ENCODE measurements at places on chromosomes 6 and 20.

GRCh38 chr6:87287251-87287650 lies 35.1 kb upstream of the SMIM8 start:
- no peak for DNase-seq

DNA sequence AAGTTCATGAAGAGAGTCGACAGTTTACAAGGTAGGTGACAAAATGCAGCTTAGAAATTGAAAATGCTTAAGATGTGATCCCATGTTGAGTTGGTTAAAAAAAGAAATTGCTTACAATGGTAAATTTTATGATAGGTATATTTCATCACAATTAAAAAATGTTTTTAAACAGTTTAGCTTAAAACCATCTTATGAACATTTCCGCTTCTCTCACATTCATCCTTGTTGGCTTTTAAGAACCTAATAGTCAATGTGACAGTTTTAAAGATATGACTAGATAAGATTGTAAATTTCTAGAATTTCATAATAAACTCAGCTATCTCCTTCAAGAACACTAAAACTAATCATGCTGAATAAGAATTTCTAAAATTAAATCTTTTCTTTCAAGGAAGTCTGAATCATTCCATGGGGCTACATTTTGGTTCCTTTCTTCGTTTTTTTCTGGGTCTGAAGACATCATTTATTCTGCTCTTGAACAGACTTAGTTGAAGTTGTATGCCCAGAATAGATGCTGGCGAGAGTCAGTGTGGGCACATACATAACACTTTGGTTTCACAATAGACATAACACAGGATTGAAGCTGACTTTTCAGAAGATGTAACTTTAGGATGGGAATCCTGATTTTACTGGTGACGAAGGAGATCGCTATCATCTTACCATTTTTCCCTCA lies 35.9 kb upstream of the LTV1 start:
- no peak for DNase-seq

DNA sequence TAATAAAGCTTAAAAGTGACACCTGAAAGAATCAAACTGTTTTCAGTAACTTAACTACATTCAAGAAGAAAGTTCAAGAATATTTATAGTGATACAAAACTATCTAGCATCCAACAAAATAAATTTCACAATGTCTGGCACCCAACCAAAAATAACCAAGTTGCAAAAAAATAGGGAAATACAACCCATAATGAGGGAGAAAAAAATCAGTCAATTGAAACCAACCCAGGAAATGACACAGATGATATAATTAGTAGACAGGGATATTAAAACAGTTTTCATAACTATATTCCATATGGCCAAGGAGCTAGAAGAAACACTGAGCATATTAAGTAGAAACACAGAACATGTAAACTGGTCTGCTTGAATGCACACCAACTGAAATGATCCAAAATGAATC lies 120.2 kb upstream of the BEND3 start:
- DNase-seq: no peak

DNA sequence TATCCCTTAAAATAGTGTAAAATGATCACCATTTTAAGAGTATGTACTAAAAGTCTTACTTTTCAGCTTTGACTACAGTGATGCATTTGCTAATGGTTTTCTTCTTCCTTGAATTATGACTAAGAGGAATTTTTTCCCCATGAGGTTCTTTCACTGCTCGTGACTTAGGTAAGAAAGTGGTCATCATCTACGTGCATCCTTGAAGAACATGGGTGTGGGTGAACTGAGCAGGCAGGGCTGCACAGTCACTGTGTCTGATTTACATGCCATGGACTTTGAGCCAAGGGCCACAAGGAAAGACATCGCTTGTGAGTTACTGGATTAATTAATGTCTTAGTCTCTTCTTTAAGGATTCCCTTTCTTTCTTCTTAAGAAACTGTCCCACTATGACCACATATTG lies 33.3 kb downstream of the NQO2 start:
- DNase-seq: no peak

DNA sequence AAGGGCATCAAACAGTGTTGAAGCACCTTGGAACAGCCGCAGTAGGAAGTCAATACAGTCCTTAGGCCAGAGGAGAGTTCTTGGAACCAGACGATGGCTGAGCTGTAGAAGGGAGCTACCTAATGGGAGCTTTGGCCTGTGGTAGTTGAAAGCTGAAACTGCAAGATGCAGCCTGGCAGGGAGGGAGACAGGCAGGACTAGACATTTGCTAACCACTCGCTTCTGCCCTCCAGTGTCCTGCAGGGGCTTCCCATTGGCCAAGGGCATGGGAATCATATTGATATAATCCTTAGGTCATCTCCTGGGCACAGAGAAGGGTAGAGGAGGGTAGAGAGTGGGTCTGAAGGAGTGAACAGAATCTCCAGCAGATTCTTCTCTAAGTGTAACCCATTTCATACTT lies 60.4 kb downstream of the TPD52L1 start:
- no peak for DNase-seq

GRCh38 chr6:41464481-41464880 lies 81.7 kb upstream of the FOXP4 start:
- no peak for DNase-seq

GRCh38 chr6:159680104-159680503 lies 12.9 kb downstream of the SOD2 start:
- no peak for DNase-seq

- DNase-seq: no peak
Measured at GRCh38 chr20:34875642-34876405, 588 bp upstream of the ACSS2 start.

DNA sequence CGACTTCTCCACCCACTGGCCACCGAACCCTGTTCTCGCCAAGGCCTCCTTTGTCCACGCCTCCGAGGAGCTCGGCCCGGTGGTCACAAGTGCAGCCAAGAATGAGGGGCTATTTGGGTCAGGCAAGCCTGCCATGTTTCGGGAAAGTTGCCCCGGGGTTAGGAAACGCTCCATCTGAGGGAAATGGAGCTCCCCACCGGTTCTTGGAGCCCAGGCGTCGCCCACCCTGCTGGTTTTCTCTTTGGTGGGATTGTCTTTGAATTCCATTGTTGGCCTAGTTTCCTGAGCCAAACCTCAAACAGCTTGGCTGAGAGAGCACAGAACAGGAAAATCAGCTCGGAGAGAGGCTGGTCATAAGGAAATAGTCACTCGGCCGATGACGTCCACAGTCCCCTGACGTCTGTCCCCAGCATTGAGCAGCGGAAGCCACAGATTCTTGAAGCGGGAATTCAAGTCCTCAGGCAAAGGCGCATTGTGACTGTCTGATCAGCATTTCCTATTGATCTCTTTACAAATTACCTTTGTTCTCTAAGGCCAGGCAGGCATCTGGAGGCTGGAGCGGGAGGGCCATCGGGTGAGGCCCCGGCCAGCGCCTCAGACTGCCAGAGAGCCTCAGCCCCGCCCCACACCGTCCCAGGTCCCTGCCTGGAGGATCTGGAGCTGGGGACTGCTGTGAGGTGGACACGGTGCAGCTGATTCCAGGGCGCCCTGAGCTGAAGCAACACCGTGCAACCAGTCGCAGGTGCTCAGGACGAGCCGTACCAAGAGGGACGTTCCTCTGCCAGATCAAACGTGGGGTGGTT lies 138.6 kb downstream of the DLL1 start:
- no peak for DNase-seq

- no peak for DNase-seq
Measured at GRCh38 chr6:113859349-113860180, 2.4 kb downstream of the MARCKS start.

GRCh38 chr20:19620446-19620845 lies 137.6 kb upstream of the RIN2 start:
- DNase-seq: no peak

- no peak for DNase-seq
Measured at GRCh38 chr6:157952861-157953351, 28.8 kb upstream of the SYNJ2 start.

- DNase-seq: no peak
Measured at GRCh38 chr6:5684320-5685053, 322.2 kb downstream of the NRN1 start.

- no peak for DNase-seq
Measured at GRCh38 chr20:51526754-51527153, 15.8 kb downstream of the NFATC2 start.

GRCh38 chr20:42186337-42186736 lies 568.2 kb upstream of the CHD6 start:
- DNase-seq: no peak

Measured in stimulated activated CD4-positive, alpha-beta T cell treated with anti-CD3 and anti-CD28 coated beads, TNF-alpha, amount 100 ng/mL, for 1 hour (primary cell).